ENCODE measurements at places on chromosomes 1 and 21.

DNA sequence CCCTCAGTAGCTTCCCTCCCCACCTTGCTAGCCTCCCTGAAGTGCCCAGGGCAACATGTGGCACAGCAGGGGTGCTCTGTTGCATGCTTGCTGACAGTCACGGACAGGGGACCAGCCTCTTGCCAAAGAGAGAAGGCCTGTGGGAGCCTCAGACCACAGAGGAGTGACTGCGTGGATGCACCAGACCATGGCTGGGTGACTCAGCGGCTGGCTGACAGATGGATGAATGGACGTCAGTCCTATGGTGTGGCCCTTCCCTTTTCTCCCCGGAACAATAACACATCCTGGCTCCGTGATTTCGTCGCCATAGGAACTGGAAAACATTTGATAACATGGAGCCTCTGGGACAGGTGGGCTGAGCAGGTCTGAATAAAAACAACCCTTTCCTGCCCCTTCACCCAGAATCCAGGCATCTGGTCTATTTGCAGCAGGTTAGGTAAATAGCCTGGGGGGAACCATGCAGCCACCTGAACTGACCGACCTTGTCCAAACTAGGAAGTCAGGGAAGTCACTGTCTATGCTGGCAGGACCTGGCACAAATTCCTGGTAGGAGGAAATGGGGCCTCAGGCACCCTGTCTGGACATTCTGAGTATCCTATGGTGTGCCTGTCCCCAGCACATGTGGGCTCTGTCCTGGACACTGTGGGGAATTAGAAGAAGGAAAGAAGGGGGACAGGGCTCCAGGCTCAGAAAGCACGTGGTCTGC lies 53.3 kb downstream of the NENF start:
- H3K36me3 ChIP-seq, result no peaks in the 10 kb centered on the region
- peaks cover 16% of the 10 kb centered on the region for H3K4me1 ChIP-seq
- H3K27me3 ChIP-seq, result no peaks in the 10 kb centered on the region
- no peak overlapping the region for H3K4me3 ChIP-seq

- no peak for DNase-seq
- H3K27me3 ChIP-seq, result no peaks in the 10 kb centered on the region
- peak overlapping the region; percentile 21 for H3K27ac ChIP-seq
- no peak overlapping the region for H3K4me3 ChIP-seq
- H3K4me1 ChIP-seq, result peaks cover 20% of the 10 kb centered on the region
- no peaks in the 10 kb centered on the region for H3K36me3 ChIP-seq
Measured at GRCh38 chr1:224377676-224378006, 21.0 kb downstream of the CNIH4 start.

DNA sequence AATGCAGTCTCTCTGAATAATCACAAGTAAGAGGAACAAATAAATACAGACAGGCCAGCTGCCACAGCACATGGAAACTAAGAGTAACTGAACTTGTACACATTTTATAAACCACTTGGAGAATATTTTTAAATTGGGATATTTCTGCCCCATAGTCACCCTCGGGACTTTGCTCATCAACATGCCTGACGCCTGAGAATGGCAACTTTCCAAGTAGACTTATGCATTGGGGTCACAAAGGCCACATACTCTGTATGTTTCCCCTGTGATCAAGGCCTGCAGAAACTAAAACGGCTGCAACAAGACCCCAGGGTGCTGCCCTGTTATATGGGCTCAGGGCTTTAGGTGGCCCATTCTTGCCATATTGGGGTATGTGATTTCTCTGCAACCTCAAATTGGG lies 38.3 kb upstream of the GJA5 start:
- H3K36me3 ChIP-seq, result no peaks in the 10 kb centered on the region
- H3K4me1 ChIP-seq, result no peaks in the 10 kb centered on the region
- no peak for DNase-seq
- no peaks in the 10 kb centered on the region for H3K27me3 ChIP-seq
- H3K4me3 ChIP-seq, result no peak overlapping the region
- H3K27ac ChIP-seq, result no peak overlapping the region

DNA sequence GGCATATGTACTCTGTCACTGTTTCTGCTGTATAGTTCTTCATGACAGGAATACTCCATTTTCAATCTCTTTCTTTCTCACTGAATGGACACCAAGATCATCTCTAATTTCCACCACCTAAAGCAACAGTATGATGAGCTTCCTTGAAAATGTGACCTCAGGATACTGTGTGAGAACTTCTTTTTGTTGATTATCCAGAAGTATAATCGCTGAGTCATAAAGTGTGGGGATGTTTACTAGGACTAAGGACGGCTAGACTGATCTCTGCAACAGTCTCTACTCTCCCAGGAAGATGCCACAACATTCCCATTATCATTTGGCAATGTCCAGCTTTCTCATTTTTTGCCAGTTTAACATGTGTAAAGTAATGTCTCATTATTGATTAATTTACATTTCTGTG lies 70.3 kb downstream of the TNFSF18 start:
- no peak overlapping the region for H3K27ac ChIP-seq
- DNase-seq, result no peak
- no peak overlapping the region for H3K4me3 ChIP-seq
- H3K27me3 ChIP-seq, result no peaks in the 10 kb centered on the region
- H3K4me1 ChIP-seq, result peaks cover 3% of the 10 kb centered on the region
- H3K36me3 ChIP-seq, result no peaks in the 10 kb centered on the region

- no peak overlapping the region for H3K4me3 ChIP-seq
- H3K4me1 ChIP-seq, result no peaks in the 10 kb centered on the region
- DNase-seq, result no peak
Measured at GRCh38 chr1:165056914-165057313, 299.6 kb downstream of the LMX1A start.

- DNase-seq, result no peak
- H3K4me3 ChIP-seq, result no peak overlapping the region
Measured at GRCh38 chr1:235831148-235831547, 35.6 kb downstream of the LYST start.

GRCh38 chr1:30425046-30425445 lies 298.3 kb downstream of the MATN1 start:
- DNase-seq, result no peak
- no peaks in the 10 kb centered on the region for H3K4me1 ChIP-seq
- no peak overlapping the region for H3K27ac ChIP-seq
- H3K36me3 ChIP-seq, result no peaks in the 10 kb centered on the region
- H3K4me3 ChIP-seq, result no peak overlapping the region
- no peaks in the 10 kb centered on the region for H3K27me3 ChIP-seq

DNA sequence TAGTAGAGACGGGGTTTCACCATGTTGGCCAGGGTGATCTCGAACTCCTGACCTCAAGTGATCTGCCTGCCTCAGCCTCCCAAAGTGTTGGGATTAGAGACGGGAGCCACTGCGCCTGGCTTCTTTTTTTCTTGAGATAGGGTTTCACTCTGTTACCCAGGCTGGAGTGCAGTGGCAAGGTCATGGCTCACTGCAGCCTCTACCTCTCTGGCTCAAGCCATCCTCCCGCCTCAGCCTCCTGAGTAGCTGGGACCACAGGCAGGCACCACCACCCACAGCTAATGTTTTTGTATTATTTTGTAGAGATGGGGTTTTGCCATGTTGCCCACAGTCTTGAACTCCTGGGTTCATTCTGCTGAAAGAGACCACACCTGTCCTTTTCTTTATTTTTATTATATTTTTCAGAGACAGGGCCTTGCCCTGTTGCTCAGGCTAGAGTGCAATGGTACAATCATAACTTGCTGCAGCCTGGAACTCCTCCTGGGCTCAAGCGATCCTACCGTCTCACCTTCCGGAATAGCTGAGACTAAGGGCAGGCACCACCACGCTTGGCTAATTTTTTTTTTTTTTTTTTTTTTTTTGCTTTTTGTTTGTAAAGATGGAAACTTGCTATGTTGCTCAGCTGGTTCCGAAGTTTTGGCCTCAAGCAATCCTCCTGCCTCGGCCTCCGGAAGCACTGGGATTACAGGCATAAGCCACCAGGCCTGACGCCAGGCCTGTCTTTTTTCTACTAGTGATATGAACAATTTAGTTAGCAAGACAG lies 3.1 kb downstream of the LMNA start:
- peak overlapping the region; percentile 96 for H3K4me3 ChIP-seq
- H3K4me1 ChIP-seq, result peaks cover 55% of the 10 kb centered on the region

DNA sequence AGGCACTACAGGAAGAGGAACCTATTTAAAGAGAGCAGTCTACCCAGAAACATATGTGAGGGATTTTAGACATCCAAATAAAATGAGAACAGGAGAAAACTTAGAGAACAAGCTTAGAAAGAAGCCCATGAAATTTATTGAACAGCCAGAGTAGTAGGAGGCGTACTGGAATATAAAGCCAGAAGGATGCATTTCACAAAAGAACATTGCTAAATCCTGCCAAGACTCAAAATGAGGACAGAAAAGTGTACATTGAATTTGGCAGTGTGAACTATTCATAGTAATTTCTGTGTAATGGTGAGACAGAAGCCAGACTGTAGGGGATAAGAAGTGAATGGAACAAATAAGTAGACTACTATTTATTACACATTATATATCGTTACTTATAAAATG lies 22.5 kb downstream of the CEPT1 start:
- H3K27me3 ChIP-seq, result no peaks in the 10 kb centered on the region
- H3K4me3 ChIP-seq, result no peak overlapping the region
- no peak for DNase-seq
- no peaks in the 10 kb centered on the region for H3K4me1 ChIP-seq
